Glomerular endothelial cell (primary cell): ENCODE measurements at places on chromosomes 2 and 18. TPM values are rescaled to one million over a fixed set of nuclear protein-coding genes. Genes with fewer than 3 reads are reported as not detected.

The DIPK1C gene
- not detected in 2 replicates for total RNA-seq

The GULP1 gene
- total RNA-seq: 15.9 and 33.8 TPM in 2 replicates

The C2orf69 gene
- 8.0 and 9.7 TPM in 2 replicates for total RNA-seq

The TMEM37 gene
- total RNA-seq: 2.2 and 5.5 TPM in 2 replicates

The FAM110C gene
- total RNA-seq: 0.34 TPM in 1 of 2 replicates, not detected in the other

DNA sequence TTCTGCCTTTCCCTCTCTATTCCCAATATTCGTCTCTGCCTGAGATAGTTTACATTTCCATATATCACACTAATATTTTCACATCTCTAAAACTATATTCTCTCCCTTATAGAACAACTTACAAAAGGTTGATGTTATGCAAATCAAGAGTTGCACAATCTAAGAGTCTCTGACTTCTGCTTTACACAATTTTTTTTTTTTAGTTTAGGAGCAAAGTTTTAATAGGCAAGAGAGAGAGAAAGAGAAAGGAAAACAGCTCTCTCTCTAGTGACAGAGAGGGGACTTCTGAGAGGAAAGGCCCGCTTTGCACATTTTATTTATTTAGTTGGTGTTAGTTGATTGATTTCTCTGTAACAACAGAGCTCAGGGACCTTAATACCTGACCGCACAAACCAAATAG, 380.2 kb downstream of the TXNL1 start:
- no peak for DNase-seq

GRCh38 chr18:73235491-73235890, 367.7 kb upstream of the NETO1 start:
- no peak for DNase-seq

DNA sequence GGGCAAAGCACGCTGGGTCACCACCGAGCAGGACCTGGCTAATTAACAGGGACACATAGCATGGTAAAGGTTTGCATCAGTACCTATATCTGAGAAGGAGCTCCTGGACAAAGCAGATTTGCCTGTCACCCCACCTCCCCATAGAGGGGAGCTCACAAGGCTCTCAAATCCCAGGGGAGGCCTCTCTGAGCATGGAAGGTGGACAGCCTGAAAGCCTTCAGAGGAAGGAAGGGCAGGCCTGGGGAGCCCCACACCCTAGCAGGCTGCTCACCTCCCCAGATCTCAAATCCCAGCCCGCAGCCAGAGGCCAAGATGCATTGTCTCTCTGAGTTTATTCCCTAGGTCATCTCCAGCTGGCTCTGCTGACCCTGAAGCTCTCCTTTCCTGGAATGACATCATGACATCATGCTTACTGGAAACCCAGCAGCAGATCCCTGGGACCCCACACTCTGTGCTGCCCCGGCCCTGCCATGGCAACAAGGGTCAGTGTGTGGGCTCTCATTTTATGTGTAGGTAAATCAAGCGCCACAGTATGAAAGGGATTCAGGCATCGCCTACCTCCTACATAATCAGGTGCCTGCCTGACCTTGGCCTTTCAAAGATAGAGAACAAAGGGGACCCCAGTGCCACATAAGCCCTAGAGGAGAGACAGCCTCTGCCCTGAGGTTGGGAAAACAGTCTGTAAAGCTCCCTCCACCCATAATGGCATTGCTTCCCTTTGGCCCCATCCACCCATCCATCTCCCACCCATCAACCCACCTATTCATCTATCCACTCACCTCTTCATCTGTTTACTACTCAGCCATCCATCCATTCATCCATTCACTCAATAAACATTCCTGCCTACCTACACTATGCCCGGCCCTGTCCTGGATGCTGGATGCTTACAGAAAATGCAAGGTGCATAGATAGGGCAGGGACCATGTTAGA, 15.7 kb upstream of the TEX51 start:
- no peak for DNase-seq

DNA sequence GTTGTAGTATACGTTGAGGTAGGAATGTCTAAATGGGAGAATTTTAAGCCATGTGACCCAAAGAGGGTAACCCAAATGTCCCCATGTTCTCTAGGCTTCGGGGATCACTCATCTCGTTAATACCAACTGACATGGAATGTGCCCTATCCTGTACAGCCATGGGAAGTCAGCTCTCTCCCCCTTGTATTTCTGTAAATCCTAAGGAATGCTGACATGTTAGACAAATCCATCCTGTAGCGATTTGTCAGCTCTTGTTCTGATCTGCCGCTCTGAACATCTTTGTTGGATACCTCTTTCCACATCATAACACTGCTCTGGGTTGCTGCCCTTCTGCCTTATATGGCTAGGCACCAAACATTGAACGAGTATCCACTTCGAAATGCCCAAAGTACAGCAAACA, 350.6 kb downstream of the RND3 start:
- DNase-seq: no peak
